NAMALWA (cell line): ENCODE measurements at places on chromosomes 4 and X.

DNA sequence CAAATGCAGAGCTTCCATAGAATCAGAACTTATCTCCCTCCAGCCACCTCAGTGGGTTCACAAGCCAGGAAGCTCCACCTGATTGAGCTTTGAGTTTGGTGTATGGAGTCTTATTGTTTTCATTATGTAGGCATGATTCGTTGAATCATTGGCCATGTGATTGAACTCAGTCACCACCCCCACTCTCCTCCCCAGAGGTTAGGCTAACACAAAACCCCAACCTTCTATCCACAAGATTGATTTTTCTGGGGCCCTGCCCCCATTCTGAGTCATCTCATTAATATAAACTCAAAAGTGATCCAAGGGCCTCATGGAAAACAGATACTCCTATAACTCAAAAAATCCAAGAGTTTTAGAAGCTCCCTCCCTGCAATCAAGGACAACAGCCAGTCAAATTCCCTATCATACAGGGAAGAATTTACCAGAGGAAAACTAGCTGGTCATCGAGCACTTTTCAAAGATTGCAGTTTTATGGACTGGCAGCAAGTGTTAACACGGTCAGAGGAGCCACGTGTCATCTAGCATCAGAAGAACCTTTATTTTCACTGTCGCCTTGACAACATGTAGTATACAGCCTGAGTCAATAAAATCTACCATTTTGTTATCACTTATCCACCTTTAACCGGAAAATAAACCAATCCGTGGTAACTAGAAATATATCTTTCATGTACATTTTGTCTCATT, 35.9 kb upstream of the GUCY1B1 start:
- no peak for DNase-seq

DNA sequence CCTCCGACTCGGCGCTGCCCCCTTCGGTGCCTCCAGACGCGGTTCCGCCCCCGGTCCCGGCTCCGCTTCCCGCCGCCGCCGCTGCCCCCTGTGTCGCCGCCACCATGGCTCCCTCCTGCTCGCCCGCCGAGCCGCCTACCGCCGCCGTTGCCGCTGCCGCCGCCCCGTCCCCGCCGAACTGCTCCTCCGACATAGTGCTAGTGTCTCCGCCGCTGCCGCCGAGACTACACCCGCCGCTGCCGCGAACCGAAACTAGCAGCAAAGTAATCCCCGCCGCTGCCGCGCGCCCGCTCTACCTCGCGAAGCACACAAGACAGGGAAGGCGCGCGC, 340 bp downstream of the HNRNPD start:
- DNase-seq: no peak

DNA sequence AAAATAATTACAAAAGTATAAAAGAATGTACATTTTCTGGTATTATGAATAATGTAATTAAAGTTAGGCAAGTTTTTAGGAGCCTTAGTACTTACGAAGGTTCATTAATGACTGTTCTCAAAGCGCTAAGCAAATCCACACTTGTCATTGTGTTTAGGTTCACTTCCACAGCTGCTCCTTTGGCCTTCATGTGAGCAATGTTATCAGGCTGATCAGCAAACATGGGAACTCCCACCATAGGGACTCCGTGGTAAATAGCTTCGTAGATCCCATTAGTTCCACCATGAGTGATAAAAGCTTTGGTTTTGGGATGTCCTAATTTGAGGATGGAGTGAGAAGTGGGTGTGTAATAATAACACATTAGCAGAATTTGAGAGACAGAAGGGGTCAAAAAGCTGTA, 45.1 kb downstream of the UGT2A2 start:
- DNase-seq: no peak

DNA sequence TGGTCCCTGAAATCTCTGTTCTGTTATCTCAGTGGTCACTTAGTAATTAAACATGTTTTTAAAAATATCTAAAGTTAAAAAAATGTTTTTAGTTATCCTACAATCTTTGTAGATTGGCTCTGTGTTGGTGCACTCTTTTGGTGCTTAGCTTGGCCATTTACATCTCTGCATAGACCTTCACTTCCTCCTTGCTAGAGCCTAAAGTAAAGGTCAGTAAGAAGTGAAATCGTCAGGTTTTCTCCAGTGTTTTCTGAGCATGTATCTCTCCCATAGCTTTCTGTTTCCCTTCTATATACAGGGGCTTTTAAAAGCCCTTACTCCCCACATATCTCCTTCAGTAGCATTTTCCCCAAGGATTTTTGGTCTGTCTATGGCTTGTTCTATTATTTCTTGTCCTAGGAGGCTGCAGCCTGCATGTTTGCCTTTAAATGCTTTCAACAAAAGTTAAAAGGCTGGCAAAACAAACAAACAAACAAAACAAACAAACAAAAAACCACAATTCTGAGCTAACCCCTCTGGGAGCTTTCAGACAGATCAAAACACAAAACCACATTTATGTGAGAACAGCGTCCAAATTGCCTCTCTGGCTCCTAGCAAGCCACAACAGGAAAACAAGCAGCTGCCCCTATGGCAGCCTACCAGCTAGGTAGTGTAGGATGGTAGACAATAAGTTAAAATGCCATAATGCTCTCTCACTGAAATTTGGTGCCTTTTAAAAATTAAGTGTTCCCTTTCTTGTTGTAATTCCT, 27.3 kb upstream of the GPRASP2 start:
- DNase-seq: no peak

DNA sequence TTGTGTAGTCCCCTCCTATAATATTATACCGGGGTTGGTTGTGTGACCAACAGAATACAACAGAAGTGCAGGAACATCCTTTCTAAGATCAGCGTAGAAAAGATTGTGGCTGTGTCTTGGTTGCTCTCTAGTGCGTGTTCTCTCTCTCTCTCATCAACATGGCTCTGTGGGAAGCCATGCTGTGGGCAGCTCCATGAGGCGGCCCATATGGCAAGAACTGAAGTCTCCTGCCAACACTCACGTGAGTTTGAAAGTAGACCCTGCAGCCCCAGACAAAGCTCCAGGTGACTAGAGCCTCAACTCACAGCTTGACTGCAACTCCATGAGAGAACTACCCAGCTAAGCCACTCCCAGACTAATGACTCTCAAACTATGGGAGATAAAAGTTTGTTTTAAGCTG, 118.7 kb downstream of the TSPAN5 start:
- DNase-seq: no peak

DNA sequence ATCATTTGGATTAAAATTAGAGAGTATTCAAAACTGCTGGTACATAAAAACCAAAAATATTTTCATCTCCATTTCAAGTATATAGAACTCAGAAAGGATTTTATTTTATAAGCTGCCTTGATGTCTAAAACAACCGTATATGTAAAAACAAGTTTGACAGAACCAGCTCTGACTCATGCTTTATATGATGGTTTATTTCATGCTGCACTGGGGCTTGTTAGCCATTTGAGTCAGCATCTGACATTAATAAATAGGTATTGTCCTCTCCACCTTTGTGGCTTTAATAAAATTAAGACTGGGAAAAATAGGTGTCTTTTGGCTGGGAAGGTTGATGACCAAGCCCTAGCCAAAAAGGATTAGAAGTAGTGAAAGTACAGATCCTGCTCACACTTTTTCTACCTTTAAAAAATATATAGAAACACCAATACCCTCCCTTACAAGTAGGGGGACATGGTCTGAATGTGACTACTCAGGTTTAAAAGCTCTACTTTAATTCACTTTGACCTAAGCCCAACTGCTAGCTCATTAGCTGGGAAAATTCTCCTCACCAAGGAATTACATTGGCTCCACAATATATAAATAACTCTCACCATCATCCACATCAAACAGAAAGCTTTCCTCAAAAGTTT, 228.1 kb downstream of the ADAMTS3 start:
- peak; percentile 10 for DNase-seq

- no peak for DNase-seq
Measured at GRCh38 chrX:13276991-13277390, 42.9 kb downstream of the ATXN3L start.

GRCh38 chr4:107120661-107121060, 84.5 kb upstream of the DKK2 start:
- DNase-seq: no peak

DNA sequence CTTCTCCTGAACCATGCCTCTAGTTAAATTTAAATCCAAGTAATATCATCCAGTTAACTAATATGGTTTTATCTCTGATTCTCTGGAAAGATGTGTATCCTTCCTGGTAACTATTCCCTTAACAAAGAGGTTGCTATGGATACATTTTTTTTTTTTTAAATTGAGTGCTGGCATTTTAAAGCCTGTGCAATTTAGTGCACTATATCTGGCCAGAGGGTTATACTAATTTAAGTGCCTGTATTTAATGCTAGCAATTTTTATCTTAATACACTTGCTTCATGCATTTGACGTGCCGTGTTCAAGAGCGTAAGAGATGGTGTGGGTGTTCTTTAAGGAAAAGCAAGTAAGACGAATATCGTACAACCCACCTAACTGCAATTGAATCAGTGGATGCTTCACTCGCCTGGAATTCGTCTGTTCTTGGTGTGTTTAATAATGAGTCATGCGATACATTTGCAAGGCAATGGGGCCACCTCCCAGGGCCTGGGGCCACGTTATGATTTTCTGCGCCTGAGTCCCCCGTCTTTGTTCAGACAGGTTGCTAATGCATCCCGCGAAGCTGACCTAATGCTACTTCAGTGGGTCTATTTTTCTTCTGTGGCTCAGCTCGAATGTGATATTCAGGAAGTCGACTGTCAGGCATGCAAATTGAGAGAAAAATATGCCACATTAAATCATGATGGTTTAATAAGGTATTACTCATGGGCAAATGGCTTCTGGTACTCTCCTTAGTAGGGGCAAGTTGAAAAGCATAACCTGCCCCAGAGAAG, 14.2 kb upstream of the MID1 start:
- DNase-seq: no peak

DNA sequence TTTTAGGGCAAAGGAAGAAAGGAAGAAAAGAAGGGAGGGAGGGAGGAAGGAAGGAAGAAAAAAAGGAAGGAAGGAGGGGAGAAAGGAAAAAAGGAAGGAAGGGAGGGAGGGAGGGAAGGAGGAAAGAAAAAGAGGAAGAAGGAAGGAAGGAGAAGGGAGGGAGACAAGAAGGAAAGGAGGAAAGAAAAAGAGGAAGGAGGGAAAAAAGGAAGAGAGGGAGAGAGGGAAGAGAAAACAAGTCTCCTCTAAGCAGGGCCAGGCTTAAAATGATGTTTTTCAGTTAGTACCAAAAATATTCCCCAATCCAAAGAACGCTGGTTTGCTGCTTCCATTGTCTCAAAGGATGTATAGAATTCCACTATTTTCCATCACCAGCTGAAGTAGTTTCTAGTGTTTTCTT, 2.0 kb downstream of the TIGD4 start:
- no peak for DNase-seq
